Choroid plexus epithelial cell (primary cell): ENCODE measurements at places on chromosomes 7 and 10.
A peak's percentile ranks its signal among the peaks of the same experiment; 100 is the strongest.

- no peak for DNase-seq
Measured at GRCh38 chr10:30476511-30477155, 42.6 kb downstream of the MAP3K8 start.

DNA sequence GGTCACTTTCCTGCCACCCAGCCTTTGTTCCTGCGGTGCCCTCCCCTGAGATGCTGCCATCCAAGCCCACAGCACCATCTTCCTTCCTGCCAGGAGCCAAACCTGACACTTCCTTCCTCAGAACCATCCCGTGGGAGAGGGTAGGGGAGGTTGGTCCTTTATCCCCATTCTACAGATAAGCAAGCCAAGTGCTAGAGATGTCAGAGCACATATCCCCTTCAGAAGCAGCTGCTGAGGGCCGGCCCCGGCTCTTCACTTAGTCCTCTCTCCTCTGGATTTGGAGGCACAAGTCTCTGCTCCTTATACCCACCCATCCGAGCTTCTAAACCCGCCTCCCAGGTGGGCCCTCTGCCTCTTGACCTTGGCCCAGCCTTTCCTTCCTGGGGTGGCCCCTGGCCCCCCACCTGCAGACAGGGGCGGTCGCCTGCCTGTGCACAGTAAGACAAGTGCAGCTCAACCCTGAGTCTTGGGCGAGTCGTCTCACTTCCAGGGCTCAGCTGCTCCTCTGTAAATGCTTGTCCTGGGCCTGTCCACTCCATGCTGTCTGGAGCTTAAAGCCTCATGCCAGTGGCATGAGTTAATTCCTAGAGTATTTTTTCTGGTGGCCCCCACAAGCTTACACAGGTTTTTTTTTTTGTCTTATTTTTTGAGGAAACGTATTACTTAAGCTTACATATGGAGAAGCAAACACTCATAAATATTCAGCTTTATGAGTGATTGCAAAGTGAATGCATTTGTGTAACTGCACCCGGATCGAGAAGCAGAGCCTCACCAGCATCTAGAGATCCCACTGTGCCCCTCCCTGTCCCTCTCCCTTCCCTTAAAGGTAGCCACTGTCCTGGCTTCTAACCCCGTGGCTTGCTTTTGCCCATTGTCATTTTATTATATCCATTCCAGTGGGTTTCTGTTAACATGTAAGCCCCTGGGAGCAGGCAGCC lies 125.1 kb downstream of the CDH23 start:
- DNase-seq: no peak

GRCh38 chr10:58089739-58090138 lies 178.0 kb downstream of the IPMK start:
- no peak for DNase-seq

- no peak for DNase-seq
Measured at GRCh38 chr10:11138314-11139033, 120.8 kb downstream of the CELF2 start.

DNA sequence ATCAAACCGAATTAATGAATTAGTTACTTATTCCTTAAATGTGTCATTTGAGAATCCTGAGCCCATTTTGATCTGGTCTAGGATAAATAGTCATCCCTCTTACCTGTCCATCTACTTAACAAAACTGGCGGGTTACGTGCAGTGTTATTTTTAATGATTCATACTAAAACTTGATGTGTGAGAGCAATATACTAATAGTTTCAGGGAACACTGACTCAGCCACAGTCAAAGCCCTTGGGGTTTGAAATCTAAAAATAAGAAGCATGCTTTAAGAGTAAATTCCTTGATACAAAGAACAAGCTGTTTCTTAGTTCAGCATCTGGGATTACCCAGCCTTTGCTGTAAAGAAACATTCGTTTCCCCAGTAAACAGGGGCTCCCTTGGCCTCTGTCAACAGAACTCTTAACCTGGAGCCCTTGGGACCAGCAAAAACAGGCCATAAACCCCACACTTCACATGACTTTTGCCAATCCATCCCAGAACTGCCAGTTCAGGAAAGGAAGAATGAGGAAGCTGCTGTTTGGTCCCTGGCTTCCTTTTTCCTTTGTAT lies 370.6 kb upstream of the IGFBP3 start:
- peak; percentile 81 for DNase-seq

- no peak for DNase-seq
Measured at GRCh38 chr10:111004016-111004415, 72.8 kb upstream of the ADRA2A start.

GRCh38 chr7:143975617-143976016 lies 21.0 kb downstream of the OR2F1 start:
- peak; percentile 52 for DNase-seq

- DNase-seq: no peak
Measured at GRCh38 chr10:1182280-1183032, 126.3 kb downstream of the WDR37 start.
